ENCODE measurements at places on chromosomes 16 and 17.

- DNase-seq, result no peak
Measured at GRCh38 chr17:45906237-45906636, 11.9 kb downstream of the MAPT start.

DNA sequence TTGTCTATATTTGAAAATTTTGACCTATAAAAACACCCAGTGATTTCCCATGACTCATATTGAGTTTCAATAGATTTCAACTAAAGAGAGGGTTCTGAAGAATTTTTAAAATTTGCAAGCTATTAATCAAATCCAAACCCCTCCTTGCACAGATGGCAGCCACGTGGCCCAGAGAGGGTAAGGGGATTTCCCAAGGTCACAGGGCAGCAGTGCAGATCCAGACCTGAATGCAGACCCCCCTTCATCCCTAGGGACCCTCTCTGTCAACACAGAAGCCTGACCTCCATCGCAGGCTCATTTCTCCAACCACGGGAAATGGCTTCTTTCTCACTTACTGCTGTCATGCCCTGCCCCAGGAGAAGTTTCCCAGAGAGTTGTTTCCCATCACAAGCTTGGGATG, 24.7 kb upstream of the CES5A start:
- no peak for DNase-seq

DNA sequence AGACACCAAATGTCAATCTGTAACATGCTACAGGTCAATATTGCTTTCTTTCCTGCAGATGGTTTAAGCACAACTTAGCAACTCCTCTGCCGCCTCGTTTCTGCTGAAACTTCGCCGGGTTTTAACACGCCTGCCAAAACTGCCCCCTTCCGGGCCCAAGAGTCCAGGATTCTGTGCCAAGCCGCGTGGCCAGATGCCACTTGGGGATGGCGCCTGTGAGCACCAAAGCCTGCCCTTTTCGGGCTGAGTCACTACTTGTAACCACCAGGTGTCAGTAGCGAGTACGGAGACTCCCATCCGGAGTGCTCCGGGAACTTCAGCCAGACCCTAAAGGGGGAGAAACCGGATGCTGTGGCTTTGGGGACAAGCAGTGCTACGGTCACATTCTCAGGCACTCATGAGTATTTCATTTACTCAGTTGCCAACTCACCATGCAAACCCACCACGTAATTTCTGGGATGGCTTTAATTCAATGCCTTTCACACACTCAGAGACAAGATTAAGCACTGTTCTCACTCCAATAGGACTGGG, 7.8 kb downstream of the PMP22 start:
- peak; percentile 67 for DNase-seq

GRCh38 chr17:5500589-5501391, 14.4 kb downstream of the MIS12 start:
- peak; percentile 72 for DNase-seq

GRCh38 chr16:23734176-23734893, 20.5 kb upstream of the CHP2 start:
- no peak for DNase-seq

GRCh38 chr16:49698931-49699840, 156.7 kb downstream of the ZNF423 start:
- no peak for DNase-seq

- DNase-seq, result no peak
Measured at GRCh38 chr16:66614161-66614802, 9.8 kb downstream of the CMTM3 start.

DNA sequence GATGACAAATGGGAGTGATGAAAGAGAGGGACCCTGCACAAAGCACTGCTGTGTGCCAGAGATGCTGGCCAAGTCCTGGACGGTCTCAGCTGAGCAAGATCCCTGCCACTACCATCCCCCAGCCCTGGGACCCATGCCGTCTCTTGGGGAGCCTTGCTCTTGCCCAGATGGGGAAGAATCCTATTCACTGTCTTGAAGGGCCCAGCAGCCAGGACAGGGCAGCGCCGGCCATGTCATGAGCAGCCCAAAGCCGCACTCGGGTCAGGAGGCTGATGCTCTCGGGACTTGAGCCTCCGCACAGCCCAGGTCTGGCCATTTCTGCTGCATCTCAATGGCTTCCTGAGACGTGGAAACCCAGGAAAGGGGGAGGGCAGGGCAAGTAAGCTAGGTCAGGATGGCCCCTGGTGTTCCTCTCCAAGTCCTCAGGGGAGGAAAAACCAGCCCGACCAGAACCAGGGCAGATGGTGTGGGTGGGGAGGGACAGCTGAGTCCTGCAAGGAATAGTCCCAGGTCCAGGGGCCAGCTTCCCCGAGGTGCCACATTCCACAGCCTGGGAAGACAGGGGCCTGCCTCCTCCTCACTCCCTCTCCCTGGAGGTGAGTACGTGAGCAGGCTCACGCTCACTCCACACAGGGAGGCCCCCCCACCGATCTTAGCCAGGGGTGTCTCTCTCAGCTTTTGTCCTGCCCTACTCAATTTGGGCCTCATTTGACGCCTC, 7.8 kb upstream of the KRT19 start:
- no peak for DNase-seq

GRCh38 chr16:85236818-85237150, 124.5 kb upstream of the CIBAR2 start:
- DNase-seq, result no peak

DNA sequence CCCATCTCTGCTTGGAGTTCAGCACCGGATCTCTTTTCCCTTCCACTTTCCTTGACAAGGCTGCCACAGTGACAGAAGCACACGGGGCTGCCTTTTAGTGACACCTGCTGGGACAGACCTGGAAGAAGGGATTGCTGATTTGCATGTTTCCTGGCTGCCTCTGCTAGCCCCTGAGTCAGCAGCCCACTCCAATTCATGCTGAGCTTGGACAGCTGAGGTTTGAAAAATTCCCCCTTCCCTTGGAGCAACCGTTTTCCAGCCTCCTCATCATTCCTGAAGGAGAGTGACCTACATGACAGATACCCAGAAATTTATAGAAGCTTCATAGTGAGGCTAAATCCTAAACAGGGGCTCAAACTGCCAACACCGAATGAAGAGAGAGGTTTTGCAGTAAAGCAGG, 18.8 kb upstream of the RBL2 start:
- DNase-seq, result no peak

DNA sequence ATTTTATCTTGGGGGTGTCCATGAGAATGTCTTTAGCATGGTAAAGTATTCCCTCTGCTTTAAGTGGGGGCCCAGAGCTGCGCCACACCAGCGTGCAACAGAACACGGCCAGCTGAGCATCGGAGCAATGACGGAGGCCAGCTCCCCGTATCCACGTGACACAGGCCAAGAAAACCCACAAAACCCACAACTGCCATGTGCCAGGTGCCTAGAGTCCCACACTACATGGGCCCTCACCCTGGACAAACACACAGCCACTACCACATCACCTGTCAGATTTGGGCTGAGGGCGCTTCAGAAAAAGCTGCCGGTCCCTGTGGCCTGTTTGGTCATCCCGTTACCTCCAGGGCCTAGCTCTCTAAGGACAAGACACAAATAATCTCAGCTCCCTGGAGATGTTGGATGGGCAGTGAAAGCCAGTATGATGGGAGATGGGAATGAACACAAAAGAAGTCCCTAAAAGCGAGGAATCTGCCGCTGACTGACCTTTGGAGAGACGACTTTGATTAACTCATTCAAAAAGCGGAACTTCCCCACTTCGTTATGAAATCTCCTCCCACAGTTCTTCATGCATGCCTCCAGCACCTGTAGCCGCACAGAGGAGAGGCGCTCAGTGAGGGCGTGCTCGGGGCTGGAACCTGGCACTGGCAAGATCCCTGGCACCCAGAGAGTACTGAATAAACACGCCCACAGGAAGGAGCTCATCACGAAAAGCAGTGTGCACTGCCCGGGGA, 17.1 kb downstream of the GGA3 start:
- no peak for DNase-seq

DNA sequence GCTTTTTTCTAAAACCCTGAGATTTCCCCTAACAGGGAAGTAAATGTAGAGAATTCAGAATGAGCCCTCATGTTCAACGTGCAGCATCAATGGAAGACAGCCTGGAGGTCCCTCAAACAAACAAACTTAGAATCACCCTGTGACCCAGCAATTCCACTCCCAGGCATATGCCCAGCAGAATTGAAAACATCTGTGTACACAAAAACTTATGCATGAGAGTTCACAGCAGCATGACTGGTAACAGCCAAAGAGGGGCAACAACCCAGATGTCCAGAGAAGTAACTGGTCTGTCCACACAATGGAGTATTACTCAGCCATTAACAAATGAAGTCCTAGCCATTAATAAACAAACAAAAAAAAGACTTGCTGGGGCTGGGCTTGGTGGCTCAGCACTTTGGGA, 252.7 kb downstream of the PARN start:
- no peak for DNase-seq

- DNase-seq, result no peak
Measured at GRCh38 chr16:4663465-4663776, 29.9 kb upstream of the NUDT16L1 start.

- DNase-seq, result no peak
Measured at GRCh38 chr17:67982686-67983382, 13.4 kb downstream of the C17orf58 start.

DNA sequence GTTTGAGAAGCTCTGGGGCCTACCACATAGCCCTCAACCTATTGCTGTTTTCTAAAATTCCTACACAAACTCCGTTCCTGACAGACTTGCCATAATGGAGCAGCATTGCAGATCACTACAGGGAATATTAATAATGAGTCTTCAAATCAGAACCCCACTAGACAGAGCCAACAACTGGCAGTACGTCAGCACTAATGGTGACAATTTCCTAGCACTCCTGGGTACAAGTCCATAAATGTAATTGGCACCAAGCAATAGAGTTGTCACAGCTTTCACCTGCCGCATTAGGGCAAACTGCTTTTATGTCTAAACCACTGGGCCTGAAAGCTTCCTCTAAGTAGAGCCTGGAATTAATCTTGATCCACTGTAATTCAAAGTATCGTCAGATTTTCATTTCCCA, 25.5 kb upstream of the ABAT start:
- DNase-seq, result no peak

DNA sequence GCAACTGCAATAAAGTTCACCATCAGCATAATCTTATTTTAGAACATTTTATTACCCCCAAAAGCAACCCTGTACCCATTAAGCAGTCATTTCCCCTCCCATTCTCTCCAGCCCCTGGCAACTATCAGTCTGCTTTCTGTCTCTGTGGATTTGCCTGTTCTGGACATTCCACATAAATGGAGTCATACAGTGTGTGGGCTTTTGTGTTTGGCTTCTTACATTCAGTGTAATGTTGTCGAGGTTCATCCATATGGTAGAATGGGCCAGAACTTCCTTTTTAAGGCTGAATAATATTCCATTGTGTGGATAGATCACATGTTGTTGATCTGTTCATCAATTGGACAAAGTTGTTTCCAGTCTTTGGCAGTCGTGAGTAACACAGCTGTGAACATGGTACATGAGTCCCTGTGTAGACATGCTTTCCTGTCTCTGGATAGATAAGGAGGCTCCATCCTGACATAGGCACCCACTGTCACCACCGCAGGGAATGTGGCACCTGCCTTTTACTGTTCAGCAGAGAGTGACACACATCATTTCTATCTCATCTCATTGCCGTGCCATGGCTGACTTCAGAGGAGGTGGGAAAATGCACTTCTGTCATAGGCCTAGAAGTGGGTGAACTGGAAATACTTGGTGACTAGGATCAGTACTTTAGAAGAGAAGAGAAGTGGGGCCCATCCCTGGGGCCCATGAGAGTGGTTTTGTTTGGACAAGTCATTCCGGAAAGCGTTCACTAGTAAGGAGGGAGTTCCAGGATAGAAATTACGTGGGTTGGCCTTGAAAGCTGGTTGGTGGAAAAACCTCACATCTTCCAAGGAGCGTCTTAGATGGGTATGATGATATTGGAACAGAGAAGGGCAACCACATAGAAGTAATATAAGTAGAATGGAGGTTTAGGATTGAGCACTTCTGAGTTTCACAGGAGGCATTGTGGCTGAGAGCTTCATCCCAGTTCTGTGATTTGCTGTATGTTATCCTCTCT, 25.8 kb downstream of the EPN2 start:
- DNase-seq, result no peak

DNA sequence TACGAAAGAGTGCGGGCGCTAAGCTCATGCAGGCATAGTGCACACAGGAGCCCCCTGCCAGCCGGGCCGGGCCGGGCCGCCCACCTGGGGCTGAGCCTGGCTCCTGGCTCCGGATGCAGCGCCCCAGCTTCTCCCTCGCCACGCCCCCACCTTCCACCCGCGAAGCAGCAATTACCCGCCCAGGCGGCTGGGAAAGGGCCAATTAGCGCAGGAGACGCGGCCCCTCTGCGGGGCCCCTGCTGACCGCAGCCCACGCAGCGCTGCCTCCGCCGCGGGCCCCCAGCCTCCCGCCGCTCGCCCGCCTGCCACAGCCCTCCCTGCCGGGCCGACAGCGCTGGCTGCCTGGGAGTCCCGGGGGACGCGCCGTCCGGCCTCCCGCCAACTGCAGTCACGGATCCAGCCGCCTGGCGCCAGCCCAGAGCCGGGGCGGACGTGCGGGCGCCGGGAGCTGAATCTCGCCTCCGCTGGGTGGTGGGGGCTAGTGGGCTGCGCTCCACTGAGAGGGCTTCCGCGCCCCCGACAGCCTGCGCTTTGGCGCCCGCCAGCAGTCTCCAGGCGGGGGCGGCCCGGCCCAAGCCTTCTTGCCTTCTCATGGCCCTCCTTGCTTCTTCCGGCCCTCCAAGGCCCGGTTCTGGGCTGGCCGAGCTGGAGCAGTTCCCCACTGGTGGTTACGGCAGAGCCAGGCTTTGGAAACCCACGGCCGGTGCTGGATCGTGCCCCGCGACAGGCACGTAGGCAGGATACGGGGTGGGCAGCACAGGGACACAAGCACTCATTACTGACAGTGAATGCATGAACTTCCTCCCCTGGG, 14.9 kb upstream of the CBFB start:
- DNase-seq, result peak; percentile 84

DNA sequence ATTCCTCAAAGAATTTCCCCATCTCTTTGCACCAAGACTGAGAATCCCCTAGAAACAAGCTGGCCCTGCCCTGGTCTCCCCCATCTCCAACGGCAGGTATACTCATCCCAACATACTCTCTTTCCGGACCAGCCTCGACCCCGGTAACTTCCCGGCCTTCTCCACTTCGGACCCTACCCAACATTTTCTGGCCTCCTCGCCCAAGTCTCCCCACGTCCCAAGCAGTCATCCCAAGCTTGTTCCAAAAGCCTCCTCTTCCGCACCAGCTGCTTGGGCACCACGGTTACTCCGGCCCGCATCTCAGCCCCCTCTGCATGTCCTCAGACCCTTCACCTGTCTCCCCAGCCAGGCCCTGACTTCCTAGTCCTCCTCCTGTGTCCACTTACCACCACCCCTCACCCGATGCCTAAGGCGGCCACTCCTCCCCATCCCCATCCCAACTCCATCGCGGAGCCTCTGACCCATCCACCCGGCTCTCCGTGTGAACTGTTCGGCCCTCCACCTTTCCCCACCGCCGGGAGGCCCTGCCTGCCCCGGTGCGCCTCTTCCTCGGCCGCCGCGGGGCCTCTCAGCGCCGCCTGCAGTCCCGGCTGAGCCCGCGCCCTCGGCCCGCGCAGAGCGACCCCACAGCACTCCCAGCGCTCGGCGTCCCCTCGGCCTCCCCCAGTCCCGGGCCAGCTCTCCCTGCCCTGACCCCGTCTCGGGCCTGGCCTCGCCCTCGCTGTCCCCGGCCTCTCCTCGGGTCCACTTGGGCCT, 994 bp downstream of the PITPNA start:
- peak; percentile 40 for DNase-seq

GRCh38 chr16:85168732-85169256, 56.5 kb upstream of the CIBAR2 start:
- no peak for DNase-seq
